ENCODE measurements at places on chromosomes 16 and 17.

- DNase-seq: no peak
Observed at GRCh38 chr17:57986841-57987580, 1.0 kb downstream of the VEZF1 start.

DNA sequence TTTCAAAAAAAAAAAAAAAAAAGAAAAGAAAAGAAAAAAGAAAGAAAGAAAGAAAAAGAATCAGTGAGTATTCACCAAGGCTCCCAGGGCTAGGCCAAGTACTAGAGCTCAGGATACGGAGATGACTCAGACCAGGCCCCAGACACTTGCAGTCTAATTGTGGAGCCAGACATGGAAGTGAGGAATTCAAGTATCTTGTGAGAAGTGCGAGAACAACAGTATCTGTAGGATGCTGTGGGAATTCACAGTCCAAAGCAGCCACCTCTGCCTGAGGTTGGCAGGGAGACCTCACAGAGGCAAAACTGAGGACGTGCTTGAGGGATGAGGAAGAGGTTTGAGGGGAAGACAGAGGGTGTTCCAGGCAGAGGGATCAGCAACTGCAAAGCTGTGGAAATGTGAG lies 14.0 kb upstream of the ALDOA start:
- no peak for DNase-seq

DNA sequence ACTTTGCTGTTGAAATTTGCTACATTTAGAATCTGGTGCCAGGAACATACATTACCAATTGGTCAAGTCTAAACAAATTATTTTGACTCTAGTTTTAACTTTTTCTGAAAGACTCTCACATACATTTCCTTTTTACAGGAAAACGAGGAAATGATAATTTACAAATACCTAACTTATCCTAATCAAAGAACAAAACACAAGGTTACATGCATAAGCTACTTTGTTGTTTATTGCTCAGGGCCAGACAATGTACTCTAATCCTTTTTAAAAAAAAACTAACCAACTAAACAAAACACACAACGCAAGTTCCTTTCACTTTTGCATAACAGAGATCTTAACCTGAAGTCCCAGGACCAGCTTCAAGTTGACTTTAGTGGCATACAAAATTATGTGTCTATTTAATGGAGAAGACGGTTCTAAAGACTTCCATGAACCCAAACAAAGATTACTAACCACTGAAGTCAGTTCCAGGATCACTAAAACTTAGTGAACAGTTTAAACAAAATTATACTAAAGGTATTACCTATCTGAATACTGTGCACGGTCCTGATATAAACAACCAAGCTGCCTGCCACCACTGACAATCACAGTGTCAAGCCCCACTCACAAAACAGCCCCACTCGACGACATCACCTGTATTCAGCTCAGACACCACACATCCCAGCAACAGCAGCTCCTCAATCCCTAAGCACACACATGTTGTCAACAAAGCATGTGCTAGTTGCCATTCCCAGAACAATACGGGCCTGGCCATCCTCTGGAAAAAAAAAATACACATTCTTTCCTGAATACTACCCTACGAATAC lies 1.9 kb downstream of the ZNF652 start:
- no peak for DNase-seq

DNA sequence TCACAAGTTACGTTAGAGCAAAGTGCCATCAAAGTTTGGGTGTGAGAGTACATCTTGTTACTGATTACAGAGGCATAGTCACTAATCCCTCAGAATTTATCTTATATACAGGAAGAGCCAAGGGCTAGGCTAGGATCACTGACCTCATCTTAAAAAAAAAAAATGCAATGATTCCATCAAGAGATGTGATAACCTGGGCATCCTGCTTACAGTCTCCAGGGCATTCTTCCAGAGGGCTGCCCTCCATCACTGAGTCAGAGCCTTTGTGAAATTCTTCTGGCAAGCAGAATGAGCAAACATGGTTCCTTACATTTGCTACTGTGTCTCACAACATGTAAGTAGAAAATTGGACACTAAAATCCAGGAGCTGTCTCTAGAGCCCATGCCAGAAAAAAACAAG lies 410.6 kb downstream of the ZFHX3 start:
- no peak for DNase-seq

DNA sequence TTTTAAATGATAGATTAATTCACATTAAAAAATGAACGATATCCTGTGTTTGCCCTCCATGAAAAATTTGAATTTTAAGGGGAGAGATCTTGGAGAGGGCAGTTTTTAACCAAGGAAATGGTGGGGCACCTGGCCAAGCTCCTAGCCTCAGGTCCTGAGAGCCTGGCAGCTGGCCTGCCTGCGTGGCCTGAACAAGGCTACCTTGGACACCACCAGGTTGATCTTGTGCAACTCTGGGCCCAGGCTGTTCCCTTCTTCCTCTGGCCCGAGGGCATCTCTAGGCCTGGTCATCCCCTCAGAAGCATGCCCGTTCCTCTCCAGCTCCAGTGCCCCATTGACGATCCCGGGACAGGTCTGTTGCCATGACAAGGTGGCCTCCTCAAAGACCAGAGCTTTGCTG lies 33.4 kb upstream of the LONP2 start:
- no peak for DNase-seq

- peak; percentile 91 for DNase-seq
Observed at GRCh38 chr17:75516255-75516618, at the start of gene TSEN54. Gene TSEN54 (plus strand): TSS chr17:75516528. CDS start chr17:75516561, 33 bp downstream.

DNA sequence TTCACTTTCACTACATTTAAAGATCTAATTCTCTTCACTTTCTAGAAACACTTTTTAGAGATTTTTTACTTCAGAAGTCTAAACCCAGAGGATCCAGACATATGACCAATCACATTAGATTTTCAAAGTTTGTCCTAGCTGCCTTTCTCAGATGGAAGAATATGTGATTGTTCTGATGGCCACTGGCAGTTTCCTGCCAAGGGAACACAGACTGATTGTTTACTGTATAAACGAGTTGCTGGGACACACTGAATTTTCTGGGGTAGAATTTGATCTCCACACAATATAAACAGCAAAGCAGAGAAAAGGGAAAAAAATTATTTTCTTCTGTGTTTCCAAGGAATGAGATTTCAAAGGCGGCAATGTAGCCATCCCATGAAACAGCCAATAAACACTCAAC lies 480.0 kb downstream of the TOX3 start:
- no peak for DNase-seq

- no peak for DNase-seq
Observed at GRCh38 chr16:67546091-67546501, 16.2 kb upstream of the CTCF start.

- no peak for DNase-seq
Observed at GRCh38 chr17:17156107-17156506, 50.0 kb downstream of the PLD6 start.

GRCh38 chr16:22260490-22260889 lies 36.7 kb upstream of the POLR3E start:
- no peak for DNase-seq

GRCh38 chr17:60392845-60393702 lies 1.1 kb upstream of the USP32 start:
- peak; percentile 32 for DNase-seq

DNA sequence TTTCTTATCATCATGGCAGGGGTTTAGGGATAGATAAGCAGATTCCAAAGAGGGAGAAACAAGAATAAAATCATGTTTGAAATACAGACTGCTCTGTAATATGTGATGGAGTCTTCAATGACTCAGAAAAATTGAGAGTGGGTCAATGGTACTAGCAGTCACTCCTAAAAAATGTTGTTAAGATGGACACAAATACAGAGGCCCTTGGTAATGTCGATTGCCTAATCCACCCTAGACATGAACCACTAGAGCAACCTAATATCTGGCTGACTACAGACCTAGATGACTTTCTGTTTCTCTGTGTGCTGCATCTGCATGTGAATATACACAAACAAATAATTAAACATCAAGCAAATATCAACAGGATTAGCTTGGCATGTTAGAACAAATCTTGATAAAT lies 135.8 kb downstream of the CDH8 start:
- DNase-seq: no peak

GRCh38 chr17:72119873-72120641 lies 763 bp upstream of the SOX9 start:
- DNase-seq: no peak

GRCh38 chr16:56367764-56368163 lies 57.6 kb downstream of the AMFR start:
- no peak for DNase-seq

DNA sequence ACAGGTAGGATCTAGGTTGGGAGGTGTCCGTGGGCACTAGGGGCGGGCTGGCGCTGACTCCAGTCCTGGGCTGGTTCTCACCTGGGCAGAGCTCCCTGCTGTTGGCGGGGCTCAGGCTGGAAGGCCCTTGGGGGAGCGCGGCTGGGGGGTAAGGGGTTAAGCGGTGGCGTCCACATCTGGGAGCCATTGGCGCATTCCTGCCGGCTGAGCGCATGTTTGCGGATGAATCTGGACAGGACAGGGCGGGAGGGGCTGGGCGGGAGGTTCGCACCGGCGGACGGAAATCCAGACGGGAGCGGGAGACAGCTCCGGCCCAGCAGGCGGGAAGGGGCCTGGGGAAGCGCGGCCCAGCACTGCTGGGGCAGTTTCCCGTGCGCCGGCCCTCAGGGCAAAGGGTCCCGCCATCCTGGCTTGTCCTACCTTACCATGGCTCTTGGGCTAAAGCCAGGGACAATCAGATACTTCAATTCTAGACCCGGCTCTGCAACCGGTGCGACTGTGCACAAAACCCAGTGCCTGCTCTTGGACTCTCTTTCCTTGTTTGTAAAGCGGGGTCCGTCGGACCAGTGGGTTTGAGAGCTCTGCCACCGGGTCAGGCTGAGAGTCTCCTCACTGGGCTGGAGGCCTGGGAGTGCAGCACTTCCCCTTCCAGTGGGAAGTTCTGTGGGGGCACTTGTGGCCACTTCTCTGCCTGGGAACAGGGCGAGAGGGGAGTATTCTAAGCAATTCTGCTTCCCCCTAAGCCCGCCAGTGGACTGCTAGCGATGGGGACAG lies 7.8 kb downstream of the RARA start:
- DNase-seq: no peak

- no peak for DNase-seq
Observed at GRCh38 chr17:62859146-62859545, 51.0 kb upstream of the MARCHF10 start.

GRCh38 chr16:23254338-23254737 lies 47.8 kb upstream of the SCNN1B start:
- no peak for DNase-seq

- DNase-seq: no peak
Observed at GRCh38 chr17:59837308-59838051, 55.3 kb downstream of the TUBD1 start.

- DNase-seq: no peak
Observed at GRCh38 chr17:79883202-79883601, 44.0 kb upstream of the CBX4 start.

DNA sequence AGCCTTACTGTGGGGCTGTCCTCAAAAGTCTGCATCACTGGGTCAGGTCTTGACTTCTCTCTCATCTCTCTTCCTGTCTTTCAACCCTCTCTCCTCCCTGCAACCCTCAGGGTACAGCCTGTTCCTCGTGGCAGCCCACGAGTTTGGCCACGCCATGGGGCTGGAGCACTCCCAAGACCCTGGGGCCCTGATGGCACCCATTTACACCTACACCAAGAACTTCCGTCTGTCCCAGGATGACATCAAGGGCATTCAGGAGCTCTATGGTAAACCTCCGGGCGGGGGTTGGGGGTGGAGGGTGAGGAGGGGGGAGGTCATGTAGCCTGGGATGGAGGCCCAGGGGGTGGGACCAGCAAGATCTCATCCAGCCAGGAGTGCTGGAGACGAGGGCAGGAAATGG lies 12.7 kb downstream of the MMP2 start:
- DNase-seq: no peak

GRCh38 chr16:50600582-50601283 lies 52.5 kb downstream of the NKD1 start:
- no peak for DNase-seq

DNA sequence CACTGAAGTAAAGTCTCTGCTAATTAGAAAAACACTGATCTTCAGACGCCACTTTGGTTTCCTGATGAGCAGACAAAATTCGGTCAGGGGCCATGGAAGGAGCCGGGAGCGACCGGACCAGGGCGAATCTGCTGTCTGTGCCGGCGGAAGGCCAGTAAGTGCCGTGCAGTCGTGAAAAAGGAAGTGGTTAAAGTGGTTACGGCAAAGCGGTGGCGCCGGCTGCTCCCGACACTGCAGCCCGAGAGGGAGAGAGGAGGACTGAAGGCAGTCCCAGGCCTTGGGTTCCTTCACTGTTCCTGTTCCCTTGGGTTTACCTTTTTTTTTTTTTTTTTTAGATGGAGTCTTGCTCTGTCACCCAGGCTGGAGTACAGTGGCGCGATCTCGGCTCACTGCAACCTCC lies 17.3 kb upstream of the HEXD start:
- peak; percentile 48 for DNase-seq

DNA sequence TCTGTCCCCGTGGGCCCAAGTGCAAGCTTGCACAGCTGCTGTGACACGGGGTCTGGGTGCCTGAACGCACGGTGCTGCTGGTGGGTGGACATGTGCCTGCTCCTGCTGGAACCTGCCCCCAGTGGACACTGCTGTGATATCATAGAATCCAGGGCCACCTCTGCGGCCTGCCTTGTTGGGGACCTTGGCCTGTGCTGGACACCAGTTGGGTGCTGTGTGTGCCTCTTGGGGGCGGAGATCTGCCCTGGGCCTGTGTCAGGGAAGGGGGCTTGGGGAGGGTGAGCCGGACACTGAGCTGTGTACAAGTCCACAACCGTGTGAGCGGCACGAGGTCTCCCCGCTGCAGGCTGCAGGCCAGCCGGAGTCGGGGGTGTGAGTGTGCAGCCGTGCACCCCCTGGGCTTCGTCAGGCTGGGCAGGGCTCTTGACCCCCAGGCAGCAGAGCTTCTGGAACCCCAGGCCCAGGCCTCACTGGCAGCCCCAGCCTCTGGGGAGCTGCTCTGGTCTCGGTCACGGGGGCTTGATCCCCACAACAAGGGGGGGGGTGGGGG lies 33.3 kb downstream of the GSE1 start:
- no peak for DNase-seq

DNA sequence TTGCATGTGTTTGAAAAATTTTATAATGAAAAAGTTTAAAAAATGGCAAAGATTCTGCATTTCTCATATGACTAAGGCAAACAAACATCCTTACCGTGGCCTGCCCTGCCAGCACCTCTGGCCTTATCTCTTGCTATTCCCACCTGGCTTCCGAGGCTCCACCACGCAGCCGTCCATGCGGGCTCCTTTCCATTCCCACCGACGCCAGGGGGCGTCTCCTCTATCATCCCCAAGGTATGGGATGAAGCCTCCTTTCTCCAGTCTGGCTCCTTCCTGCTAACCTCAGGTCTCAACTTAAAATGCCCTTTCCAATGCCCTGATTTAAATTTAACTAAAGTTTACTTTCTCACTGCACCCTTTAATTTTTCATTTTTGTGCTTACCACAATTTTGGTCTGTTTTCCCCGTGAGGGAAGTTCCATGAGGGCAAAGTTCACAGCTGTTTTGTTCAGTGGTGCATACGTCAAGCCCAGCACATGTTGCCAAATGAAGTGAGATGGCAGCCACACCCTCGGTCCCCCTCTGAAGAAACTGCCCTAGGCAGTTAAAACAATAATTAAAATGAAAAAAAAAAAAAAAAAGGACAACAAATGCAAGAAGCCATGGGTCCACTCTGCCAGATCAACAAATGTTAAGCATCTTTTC lies 13.3 kb upstream of the SDK2 start:
- DNase-seq: no peak

All from stimulated activated CD4-positive, alpha-beta T cell treated with anti-CD3 and anti-CD28 coated beads, Interleukin-12 subunit alpha, Interleukin-12 subunit beta, amount 100 ng/mL, for 48 hours (primary cell).